ENCODE measurements at places on chromosomes 3 and 15.
A peak's percentile ranks its signal among the peaks of the same experiment; 100 is the strongest.

DNA sequence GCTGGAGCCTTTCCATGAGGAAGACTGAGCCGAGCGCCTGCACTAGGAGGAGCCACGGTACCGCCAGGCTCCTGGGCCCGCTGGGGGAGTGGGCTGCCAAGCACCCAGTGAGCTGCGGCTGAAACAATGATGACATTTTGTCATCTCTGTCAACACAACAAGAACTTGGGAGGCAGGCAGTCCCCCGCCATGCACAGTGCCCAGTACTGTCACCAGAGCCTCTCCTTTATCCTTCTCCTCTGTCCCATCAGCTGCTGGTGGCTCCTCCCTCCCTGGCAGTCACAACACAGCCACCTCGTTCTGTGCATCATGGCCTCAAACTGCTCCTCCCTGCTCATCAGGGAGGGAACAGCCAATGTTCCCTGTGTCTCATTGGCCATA lies 34.0 kb upstream of the PCSK6 start:
- no peak for DNase-seq

DNA sequence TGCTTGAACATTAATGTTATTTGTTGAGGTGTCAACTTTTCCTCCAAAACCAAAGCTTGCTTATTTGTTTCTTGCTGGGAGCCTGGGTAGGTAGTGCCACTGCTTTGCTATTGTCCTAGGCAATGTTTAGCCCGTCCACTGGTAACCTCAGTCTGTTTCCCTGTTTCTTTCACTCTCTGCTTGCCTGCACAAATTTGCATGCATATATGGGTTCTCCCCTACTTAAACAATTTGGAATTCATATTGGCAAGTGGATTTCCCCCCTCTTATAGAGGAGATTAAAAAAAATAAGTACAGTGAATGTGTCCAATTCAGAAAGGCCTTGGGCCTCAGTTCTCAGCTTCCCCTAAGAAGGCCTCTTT lies 45.0 kb upstream of the BOC start:
- DNase-seq, result no peak

DNA sequence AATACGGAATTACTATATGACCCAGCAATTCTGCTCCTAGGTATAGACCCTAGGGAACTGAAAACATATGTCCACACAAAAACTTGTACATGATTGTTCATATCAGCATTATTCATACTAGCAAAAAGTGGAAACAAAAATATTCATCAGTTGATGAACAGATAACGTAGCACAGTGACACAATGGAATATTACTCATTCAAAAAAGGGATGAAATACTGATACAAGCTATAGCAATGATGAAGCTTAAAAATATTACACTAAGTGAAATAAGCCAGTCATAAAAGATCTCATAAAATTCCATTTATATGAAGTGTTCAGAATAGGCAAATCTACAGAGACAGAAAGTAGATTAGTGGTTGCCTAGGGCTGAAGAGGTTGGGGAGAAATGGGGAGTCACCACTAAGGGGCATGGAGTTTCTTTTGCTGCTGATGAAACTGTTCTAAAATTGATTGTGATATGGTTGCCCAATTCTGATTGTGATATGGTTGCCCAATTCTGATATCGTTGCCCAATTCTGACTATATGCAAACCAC lies 10.5 kb downstream of the C15orf61 start:
- no peak for DNase-seq

GRCh38 chr3:159266779-159267178 lies 464.9 kb downstream of the MFSD1 start:
- DNase-seq, result no peak

- no peak for DNase-seq
Measured at GRCh38 chr3:157754451-157754850, 251.2 kb upstream of the VEPH1 start.

- DNase-seq, result no peak
Measured at GRCh38 chr15:73258271-73259108, 110.3 kb downstream of the HCN4 start.

- no peak for DNase-seq
Measured at GRCh38 chr3:110900576-110900975, 171.0 kb upstream of the NECTIN3 start.

- no peak for DNase-seq
Measured at GRCh38 chr15:40591389-40591788, 2.7 kb upstream of the KNL1 start.

DNA sequence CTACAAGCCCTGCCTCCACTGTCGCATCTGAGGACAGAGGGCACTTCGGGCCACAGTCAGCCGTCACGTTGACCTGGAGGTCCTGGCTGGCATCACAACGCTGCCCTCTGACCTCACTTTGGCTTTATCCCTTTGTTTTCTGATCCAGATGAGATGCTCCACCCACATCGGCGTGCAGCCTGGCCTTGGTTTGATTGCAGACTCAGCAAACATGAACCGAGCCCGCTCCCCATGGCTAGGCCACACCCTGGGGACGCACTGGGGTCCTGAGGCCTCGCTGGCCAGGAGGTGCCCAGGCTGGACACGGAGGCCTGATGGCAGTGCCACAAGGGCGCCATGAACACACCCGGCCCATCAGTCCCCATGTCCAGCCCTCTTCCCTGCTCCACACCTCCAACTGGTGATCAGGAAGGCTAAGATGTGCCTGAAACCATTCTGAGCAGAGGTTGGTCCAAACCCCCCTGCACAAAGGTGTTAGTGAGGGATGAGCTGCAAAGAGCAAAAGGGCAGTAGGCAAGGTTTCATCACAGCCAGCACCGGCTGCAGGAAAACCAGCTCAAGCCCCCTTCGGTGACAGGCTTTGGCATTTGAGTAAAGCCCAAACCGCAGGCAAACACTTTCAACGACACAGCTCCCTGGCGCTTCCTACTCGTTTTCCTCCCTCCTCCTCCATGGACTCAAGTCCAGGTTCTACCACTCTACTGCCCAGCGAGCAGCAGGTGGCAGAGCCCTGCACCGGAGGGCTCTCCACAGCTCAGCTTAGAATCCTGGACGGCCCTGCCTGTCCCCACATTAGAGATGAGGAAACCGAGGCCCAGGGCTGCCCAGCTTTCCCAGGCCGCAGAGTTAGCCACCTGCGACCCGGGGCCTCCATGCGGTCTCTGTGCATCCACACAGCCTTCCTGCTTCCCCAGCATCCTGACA lies 165.8 kb downstream of the NUP210 start:
- no peak for DNase-seq

DNA sequence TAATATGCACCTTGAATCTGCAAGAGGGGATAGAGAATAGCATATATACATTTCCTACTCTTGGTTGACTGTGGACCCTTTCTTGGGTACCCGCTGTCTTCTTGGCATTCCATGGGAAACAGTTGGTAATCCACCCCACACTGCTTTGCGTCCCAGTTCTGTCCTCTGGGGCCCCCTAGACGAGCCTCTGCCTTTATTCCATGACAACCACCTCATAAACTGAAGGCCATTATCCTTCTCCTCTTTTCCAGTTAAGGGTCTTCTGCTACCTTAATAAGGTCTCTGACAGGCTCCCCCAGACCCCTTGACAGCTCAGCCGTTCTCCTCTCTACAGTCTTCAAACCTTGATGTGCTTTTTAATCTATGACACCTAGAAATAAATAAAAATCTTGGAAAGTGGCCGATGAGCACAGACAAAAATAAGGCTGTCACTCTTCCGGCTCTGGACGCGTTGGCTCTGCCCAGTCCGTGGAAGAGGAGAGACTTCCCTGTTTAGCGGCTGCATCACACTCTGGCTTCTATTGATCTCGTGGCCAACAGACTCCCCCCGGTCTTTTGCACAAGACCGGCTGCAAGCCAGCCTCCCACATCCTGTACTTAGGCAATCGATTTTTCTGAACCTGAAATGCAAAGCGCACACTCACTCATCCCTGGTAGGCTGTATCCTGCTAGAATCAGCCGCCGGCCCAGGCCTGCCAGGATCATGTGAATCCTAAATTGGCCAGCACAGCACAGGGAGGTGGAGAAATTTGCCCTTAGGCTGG lies 251.0 kb upstream of the TLE3 start:
- no peak for DNase-seq

DNA sequence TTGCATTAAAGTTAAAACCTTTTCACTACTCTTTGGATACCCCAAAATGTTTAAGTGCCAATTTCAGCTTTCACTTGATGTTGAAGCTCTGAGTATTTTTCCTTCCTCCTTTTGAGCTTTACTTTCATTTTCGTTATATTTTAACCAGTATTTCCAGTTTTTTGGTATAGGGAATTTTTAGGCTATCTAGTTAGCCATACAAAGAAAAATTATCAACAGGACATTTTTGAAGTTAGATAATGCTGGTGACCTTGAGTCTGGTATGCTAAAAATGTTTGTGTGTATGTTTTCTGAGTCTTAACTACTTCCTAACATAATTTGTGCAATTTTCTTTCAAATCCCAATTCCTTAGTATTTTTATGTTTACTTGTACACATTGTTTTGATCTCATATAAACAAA lies 284.8 kb downstream of the OTOL1 start:
- no peak for DNase-seq

DNA sequence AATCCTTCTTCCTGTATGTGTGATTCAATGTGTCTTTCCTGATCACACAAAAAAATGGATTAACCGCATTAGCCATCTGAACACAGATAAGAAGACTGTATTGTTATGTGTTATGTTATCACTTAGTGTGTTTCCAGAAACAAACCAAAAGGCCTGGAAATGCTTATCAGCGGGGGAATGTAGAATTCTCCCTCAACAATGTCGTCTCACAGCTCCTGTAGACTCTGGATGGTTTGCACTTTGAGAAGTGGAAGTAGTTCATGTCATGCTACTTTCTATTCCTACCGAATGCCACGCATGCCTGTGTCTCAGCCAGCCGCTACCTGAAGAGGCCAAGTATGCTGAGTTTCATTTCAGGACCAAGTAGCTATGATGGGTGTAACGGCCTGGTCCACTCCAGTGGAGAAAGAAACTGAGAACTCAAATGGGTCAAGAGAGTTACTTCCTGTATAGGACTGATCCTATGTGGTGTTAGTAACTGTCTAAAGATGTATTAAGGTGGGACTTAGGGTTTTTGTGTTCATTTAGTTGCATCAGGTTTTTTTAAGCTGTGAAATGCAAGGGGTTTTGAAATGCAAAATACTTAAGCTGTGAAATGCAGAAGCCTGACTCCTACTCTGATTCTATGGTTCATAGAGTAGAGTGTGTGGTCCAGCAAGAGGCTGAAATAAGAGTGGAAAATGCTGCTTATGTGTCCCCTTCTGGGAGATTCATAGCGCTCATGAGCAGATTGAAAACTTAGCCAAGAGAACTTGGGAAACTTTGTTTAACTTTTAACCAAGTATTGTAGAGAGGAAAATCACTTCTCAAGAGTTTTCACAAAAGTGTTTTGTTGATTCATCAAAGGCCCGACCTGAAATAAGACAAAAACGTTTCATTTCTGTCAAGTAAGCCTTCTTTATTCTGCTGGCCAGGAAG lies 118.5 kb upstream of the LMOD3 start:
- no peak for DNase-seq

GRCh38 chr15:75181780-75182179 lies 19.9 kb upstream of the C15orf39 start:
- no peak for DNase-seq

DNA sequence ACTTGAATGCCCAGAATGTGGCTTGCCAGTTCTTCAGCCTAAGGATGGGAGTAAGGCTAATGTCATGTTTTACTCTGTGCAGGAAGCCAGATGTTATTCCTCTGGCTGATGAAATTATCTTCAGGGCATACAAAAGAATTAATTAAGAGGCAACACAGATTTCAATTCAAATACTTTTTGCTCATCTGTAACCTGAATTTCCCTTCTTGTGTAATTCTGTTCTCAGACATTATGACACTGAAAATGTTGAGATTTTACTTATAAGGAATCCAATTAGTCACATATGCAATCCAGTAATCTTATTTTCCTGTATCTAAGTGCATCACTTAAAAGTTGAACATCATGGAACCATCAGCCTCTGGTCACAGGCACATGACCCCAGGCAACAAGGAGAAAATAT lies 136.5 kb downstream of the CPNE4 start:
- DNase-seq, result no peak

- no peak for DNase-seq
Measured at GRCh38 chr3:164470471-164470870, 607.8 kb downstream of the SI start.

DNA sequence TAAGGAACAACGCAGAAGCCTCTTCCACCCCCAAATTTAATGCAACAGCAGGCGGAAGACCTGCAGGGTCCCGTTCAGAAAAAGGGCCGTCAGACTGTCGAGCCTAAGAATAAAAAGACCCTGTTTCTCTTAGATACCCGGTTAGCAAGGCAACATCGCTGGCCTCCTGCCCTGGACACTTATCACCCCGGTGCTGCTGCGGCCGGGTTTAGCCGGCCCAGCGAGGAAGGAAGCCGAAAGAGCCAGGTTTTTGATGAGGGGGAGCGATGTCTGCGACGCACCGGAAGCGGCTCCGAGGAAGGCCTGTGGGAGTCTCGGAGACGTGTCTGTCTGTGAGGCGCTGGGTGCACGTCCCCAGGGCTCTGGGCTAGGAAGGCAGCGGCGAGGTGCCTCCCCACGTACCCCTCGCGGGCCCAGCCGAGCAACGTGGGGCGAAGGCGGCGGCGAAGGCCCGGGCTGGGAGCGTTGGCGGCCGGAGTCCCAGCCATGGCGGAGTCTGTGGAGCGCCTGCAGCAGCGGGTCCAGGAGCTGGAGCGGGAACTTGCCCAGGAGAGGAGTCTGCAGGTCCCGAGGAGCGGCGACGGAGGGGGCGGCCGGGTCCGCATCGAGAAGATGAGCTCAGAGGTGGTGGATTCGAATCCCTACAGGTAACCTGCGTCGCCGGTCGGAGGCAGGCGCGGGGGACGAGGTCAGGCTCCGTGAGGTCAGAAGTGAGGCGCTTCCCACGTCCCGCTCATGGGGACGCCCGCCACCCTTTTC lies at the start of gene UBA5:
Gene UBA5, plus strand, starts transcription at position 278 of the 759 bp plus-strand sequence. Its CDS starts 209 bp downstream, at position 487.
- DNase-seq, result peak; percentile 64

DNA sequence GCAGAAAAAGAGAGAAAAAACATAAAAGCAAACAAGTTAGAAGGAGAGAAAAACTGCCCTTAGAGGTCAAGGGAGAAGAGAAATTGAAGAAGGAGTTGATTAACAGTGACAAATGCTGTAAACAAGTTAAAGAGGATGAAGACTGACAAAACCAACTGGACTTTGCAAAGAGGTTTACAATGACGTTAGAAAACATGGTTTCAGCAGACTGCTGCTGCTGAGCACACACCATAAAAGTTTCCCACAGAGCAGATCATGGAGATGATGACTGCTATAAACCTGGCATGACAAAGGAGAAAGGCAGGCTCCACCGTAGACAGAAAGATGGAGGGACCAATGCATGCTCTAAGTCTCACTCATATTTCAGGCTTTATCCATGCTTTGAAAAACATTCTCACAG lies 78.7 kb downstream of the POLQ start:
- no peak for DNase-seq

- DNase-seq, result no peak
Measured at GRCh38 chr3:100730524-100730923, 21.2 kb downstream of the TFG start.

DNA sequence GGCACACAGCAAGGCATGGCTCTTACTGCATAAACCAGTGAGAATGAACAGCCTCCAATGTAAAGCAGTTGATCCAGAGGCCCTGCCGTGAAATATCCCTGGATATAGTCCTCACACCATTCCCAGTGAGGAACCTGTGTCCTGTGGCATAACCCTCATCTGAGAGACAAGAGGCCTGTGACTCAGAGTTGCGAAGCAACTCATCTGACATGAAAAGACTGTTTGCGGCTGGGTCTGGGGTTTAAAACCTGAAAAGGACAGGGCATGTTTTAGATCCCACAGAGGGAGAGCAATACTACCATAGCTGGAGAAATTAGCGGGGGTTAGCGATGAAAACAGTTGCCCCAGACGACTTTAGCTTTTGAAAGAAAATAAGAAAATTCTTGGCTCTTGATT lies 165.3 kb upstream of the BHLHE40 start:
- no peak for DNase-seq
